AG10803 (cell line): ENCODE measurements at places on chromosomes 16 and 17.

- DNase-seq, result no peak
Observed at GRCh38 chr17:55661963-55662834, 60.5 kb downstream of the TMEM100 start.

DNA sequence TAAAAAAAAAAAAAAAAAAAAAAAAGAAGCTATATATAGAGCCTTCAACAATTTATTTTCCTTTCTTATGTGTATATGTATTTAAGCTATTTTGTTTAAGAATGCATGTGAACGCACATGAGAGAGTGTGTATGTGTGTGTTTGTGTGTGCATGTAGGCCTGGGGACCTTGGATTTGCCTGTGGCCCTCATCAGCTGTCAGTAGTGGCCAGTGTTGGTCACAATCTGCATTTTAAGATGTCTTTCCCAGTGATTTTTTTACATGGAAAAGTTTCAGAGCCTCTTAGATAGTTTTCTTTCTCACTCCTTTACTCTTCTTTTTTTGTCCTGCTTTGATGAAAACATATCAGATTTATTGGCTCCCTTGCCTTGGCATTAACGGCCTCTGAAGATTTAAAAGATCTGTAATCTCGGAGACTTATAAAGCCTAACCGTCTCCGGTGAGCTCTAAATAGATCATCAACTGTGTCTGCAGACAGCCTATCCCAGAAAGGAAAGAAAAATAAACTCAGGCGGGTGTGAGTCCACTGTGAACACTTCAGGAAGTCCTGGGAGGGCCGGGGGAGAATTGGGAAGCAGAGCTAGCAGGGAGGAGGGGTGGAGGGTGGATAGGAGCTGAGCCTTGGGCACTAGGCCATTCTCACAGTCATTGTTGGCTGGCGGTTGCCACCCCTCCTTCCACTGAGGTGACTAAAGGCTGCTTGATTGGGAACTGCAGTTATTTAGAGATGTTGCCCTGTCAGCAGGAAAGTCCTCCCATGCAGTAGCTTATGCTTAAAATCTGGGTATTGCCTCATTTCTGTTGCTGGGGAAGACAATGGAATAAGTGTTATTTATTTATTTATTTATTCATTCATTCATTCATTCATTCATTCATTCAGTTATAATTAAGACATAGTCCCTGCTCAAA, 86.8 kb downstream of the WWP2 start:
- DNase-seq, result peak; percentile 93

DNA sequence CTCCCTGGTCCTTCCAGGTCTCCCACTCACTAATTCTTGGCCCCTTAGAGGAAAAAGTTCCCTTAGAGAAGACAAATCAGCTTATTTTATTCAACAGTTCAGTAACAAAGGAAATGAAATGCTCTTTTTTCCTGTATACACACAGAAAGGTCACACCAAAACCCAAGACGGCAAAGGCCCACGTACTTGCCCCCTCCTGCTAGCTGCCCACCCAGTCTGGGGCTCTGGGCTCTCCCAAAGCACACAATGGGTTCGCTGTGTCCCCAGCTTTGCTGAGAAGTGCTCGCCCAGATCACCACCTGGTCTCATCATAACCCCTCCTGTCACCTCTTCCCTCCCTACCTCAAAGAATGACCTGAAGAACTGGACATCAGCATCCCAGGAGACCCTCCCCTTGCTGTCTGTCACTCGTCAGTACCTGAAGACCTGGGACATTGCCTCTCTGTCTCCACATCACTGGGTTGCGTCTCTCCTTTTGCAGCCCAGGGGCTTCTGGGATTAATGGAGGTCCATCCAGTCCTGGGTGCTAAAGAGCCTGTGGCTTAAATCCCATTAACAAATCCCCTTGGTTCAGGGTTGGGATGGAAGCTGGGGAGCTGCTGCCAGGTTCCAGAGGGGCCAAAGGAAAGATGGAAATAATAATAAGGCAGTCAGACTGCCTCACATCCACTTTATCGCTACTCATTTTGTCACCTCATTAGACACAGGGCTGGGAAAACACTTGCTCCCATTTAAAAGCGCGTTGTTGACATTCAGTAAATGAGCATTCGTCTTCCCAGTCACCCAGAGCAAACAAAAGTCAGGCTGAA, 3.3 kb downstream of the SLC6A4 start:
- DNase-seq, result no peak

DNA sequence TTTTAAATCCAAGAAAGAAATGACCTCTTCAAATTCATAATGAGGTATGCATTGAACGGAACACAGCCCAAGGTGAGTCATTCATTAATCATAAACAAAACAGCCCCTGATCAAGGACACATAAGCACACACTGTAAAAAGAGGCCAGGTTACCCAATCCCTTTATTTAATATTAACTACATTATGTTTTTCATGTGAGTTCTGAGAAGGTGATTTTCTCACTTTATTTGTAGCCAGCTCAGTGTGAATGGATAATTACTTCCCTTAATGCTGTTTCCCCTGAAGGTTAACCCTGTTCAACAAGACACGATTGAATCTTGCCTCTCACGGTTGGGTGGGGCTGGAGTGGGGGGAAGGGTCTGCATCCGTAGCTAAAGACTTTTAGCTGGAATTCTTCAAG, 257.3 kb upstream of the SALL1 start:
- peak; percentile 17 for DNase-seq

DNA sequence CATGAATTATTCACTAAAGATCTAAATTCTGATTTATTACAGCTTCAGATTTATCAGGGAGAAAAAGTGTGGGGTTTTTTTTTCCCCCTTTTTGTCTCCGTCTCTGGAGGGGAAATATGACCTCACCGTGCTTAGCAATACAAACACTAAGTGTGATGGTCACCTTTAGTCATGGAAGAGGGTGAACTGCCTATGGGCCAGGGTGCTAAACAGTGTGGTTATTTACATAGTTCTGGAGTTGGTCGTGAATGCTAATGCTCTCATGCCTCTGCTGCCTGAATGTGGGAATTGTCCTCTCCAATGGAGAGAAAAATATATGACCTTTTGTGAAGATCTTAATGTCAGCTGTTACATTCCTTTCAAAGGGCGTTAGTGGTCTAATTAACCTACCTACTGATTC, 44.8 kb upstream of the MSI2 start:
- no peak for DNase-seq

DNA sequence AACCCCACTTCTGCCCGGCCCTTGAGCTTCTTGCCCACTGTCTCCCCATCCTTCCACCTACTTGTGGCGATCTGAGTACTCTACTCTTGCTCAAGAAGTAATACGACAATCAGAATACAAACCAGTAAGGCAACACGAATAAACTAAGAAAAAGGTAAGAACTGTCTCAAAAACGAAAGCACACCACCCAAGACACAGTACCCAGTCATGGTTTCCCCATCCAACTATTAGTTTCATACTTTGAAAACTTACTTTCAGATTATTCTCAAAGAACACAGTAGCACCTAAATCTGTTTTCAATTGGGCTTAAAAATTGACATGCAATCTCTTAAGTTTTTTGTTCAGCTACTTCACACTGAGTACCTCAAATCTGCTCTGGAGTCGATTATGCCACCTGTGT, 13.9 kb downstream of the GINS2 start:
- no peak for DNase-seq

DNA sequence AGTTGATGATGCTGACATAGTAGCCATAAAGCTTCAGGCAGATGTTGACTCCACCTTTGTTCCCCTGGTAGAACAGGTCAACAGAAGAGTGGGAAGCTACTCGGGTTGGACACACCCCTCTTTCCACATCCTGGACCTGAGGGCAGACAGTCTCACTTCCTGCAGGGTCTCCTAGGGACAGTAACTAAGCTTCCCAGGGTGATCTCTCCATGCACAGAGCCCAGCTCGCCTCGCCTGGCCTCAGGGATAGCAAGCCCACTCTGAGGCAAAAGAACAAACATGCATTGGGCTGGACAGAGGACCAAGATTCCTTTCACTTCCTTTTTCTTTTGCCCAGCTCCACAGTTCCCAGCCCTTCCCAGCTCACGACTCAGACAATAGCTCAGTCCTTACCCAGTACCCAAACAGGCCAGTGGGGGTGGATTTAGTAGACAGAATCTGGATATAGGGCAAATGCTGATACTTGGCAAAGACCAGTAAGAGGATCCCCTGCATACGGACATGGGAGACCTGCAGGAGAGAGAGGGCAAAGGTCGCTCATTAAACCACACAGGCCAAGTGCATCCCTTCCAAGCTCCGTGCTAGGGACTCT, 7.0 kb downstream of the INPP5K start:
- DNase-seq, result no peak

GRCh38 chr16:68781784-68782183, 44.7 kb downstream of the CDH1 start:
- no peak for DNase-seq
